Spinal cord (tissue), 10 donors: ENCODE measurements at places on chromosomes 1 and 21. TPM values are rescaled to one million over a fixed set of nuclear protein-coding genes. Genes with fewer than 3 reads are reported as not detected.
A peak's percentile ranks its signal among the peaks of the same experiment; 100 is the strongest.

Gene RGS1
- 16.9 TPM for polyA plus RNA-seq

Gene KCNT2
- 11.2 TPM for polyA plus RNA-seq

Gene ORC1
- 2.7 TPM for polyA plus RNA-seq

Gene SPRR2D
- polyA plus RNA-seq: not detected

Gene ZMYND12
- polyA plus RNA-seq: 3.1 TPM

Gene KRTAP19-1
- polyA plus RNA-seq: not detected

DNA sequence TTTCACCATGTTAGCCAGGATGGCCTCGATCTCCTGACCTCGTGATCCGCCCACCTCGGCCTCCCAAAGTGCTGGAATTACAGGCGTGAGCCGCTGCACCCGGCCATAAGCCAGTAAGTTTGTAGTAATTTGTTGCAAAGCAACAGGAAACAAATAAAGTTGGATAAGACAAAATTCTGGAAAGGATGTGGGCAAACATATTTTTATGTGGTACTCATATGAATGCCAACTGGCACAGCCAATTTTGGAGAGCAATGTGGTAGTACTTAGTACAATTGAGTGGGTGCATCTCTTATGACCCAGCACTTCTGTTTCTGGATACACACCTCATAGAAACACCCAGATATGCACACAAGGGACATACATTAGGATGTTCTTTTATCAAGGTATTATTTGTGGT lies 8.4 kb upstream of the IL12RB2 start:
- no peaks in the 10 kb centered on the region for H3K27me3 ChIP-seq
- H3K36me3 ChIP-seq: no peaks in the 10 kb centered on the region
- H3K4me1 ChIP-seq: no peaks in the 10 kb centered on the region
- no peak overlapping the region for H3K4me3 ChIP-seq

- no peak overlapping the region for H3K4me3 ChIP-seq
- H3K36me3 ChIP-seq: no peaks in the 10 kb centered on the region
- peak overlapping the region; percentile 52 for H3K27ac ChIP-seq
- no peaks in the 10 kb centered on the region for H3K4me1 ChIP-seq
Measured at GRCh38 chr1:91611483-91611917, 110.8 kb downstream of the CDC7 start.

DNA sequence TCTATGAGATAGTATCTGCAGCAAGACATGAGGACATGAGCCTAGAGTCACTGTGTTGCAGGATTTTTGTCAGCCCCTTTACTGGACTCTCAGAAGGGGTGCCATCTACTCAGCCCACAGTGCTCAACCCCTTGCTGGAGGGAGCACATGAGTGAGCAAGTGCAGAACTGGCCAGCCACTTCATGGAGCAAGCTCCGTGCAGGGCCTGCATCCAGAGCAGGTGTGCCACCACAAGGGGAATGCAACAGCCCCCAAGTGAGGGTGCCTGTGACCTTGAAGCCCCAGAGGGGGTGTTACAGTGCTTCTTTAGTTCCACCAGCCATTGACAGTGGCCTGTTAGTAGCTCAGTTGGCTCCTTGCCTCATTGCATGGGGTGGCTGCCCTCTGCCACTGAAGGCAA lies 649.7 kb downstream of the PLPP3 start:
- H3K36me3 ChIP-seq: no peaks in the 10 kb centered on the region
- no peaks in the 10 kb centered on the region for H3K27me3 ChIP-seq
- H3K27ac ChIP-seq: no peak overlapping the region
- H3K4me1 ChIP-seq: peaks cover 3% of the 10 kb centered on the region
- no peak for DNase-seq
- no peak overlapping the region for H3K4me3 ChIP-seq

- no peak overlapping the region for H3K4me3 ChIP-seq
- no peak overlapping the region for H3K27ac ChIP-seq
- H3K4me1 ChIP-seq: no peaks in the 10 kb centered on the region
Measured at GRCh38 chr1:159884296-159884695, 15.7 kb downstream of the CFAP45 start.

GRCh38 chr21:41536076-41536826 lies 28.3 kb upstream of the TMPRSS2 start:
- no peaks in the 10 kb centered on the region for H3K4me1 ChIP-seq
- no peak overlapping the region for H3K27ac ChIP-seq
- no peaks in the 10 kb centered on the region for H3K27me3 ChIP-seq
- H3K4me3 ChIP-seq: no peak overlapping the region
- no peaks in the 10 kb centered on the region for H3K36me3 ChIP-seq
- no peak for DNase-seq

GRCh38 chr1:53256511-53257453 lies 18.5 kb upstream of the MAGOH start:
- DNase-seq: peak; percentile 70
- no peaks in the 10 kb centered on the region for H3K27me3 ChIP-seq
- peaks cover 52% of the 10 kb centered on the region for H3K36me3 ChIP-seq
- no peak overlapping the region for H3K4me3 ChIP-seq

- H3K4me3 ChIP-seq: no peak overlapping the region
- no peak overlapping the region for H3K27ac ChIP-seq
- DNase-seq: no peak
- H3K4me1 ChIP-seq: peaks cover 9% of the 10 kb centered on the region
- H3K27me3 ChIP-seq: peaks cover 2% of the 10 kb centered on the region
Measured at GRCh38 chr1:40856656-40857302, 5.4 kb downstream of the CITED4 start.

DNA sequence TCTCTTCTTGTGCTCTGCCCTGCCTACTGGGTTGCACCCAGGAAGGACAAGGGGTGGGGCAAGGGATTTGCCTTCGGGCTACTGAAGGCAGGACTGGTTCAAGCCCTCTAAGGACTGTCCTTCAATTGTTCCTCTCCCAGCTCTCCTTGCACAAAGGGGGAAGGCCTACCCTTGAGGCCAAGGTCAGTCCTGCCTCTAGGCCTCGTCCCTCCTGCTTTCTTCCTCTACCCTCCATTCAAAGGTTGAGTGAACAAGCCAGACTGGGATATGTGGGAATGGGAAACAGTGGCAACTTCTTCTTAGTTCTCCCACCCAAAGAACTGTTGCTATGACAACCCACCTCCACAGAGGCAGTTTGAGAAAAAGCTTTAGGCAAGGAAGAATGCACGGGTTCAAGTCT lies 2.7 kb downstream of the LURAP1 start:
- H3K27ac ChIP-seq: no peak overlapping the region
- DNase-seq: no peak
- peaks cover 38% of the 10 kb centered on the region for H3K4me1 ChIP-seq
- H3K36me3 ChIP-seq: peaks cover 2% of the 10 kb centered on the region
- no peak overlapping the region for H3K4me3 ChIP-seq

DNA sequence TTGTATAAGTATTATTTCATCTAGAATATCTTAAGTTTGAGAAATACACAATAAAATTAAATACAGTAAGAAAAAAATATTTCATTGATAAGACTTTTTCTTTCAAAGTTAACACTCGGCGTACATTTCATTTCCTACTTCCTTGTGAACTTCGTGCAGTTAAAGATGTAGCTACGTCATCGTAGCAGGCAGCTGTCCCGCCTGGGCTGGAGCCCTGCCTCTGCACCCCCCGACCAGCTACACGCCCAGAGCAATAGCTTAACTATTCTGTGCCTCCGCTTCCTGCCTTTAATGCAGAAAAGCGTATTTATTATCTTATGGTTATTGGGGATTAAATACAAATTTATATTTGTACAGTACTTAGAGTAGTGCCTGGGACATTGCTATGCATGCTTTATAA lies 53.5 kb downstream of the CLSTN1 start:
- H3K36me3 ChIP-seq: peaks cover 22% of the 10 kb centered on the region
- no peak for DNase-seq
- H3K4me1 ChIP-seq: no peaks in the 10 kb centered on the region

- peaks cover 29% of the 10 kb centered on the region for H3K36me3 ChIP-seq
- peak overlapping the region; percentile 58 for H3K4me3 ChIP-seq
- H3K27ac ChIP-seq: peak overlapping the region; percentile 15
- DNase-seq: no peak
- H3K27me3 ChIP-seq: no peaks in the 10 kb centered on the region
Measured at GRCh38 chr1:15411593-15412137, 2.0 kb downstream of the EFHD2 start.

GRCh38 chr1:180636138-180636537 lies 4.3 kb downstream of the XPR1 start:
- DNase-seq: no peak
- H3K27ac ChIP-seq: no peak overlapping the region
- H3K4me3 ChIP-seq: no peak overlapping the region
- no peaks in the 10 kb centered on the region for H3K27me3 ChIP-seq

DNA sequence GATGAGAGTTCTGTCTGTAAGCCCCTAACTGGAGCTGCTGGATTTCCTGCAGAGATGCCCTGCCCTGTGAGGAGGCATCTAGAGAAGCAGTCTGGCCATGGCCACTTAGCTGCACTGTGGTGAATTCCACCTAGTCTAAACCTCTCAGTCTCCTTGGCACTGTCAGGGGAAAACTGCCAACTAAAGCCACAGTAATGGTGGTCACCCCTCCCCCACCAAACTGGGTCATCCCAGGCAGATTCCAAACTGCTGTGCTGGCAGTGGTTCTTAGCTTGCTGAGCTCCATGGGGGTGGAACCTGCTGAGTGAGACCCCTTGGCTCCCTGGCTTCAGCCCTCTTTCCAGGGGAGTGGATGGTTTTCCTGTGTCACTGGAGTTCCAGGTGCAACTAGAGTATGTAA lies 740.6 kb downstream of the RWDD3 start:
- DNase-seq: no peak
- H3K27ac ChIP-seq: no peak overlapping the region
- H3K4me3 ChIP-seq: no peak overlapping the region
- H3K36me3 ChIP-seq: no peaks in the 10 kb centered on the region
- no peaks in the 10 kb centered on the region for H3K4me1 ChIP-seq

GRCh38 chr1:1000357-1001056 lies 610 bp upstream of the HES4 start:
- H3K27me3 ChIP-seq: peaks cover 3% of the 10 kb centered on the region
- peak overlapping the region; percentile 99 for H3K27ac ChIP-seq

DNA sequence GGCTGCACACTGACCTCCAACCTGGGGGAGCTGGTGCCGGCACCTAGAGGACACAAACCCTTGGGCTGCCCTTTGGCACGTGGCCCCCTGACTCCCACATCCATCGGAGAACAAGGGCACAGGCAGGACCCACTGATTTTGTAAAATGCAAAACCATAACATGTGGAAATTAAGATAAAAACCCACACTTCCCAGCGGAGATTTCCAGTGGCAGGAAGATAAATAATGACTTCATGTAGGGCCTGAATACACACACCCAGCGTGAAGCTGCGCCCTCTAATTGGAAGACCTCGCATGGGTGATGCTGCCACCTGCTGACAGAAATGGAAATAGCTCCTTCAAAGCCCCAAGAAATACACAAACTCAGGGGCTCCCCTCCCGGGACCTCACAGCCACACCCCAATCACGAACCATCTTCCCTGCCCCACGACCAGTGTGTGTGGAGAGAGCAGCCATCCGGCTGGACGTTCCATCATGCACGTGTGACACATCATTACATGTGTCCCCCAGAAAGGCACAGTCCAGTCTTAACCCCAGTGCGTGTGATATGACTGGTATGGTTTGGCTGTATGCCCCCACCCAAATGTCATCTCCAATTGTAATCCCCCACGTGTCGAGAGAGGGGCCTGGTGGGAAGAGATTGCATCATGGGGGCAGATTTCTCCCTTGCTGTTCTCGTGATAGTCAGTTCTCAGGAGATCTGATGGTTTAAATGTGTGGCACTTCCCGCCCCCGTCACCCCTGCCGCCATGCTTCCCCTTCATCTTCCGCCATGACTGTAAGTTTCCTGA lies 5.7 kb upstream of the TPRG1L start:
- peaks cover 39% of the 10 kb centered on the region for H3K4me1 ChIP-seq
- H3K4me3 ChIP-seq: no peak overlapping the region
- no peak for DNase-seq
- no peak overlapping the region for H3K27ac ChIP-seq

DNA sequence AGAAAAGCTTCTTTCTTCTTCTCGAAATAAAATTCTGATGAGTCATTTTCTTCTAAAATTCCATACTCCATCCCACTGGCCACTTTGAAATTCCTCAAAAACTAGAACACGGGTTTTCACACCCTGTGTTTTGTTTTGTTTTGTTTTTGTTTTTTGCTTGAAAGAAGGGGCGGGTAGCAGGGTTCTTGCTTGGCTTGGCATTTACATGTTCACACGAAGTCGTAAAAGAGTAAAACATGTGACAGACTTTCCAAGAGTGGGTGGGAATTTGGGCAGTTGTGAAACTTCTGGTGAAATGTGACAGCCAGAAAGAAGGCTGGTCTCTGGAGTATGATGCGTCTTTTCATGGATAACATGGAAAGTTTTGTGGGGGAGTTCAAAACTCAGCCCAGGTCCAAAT lies 47.1 kb upstream of the FMN2 start:
- H3K4me1 ChIP-seq: no peaks in the 10 kb centered on the region
- H3K27ac ChIP-seq: no peak overlapping the region
- H3K27me3 ChIP-seq: no peaks in the 10 kb centered on the region
- no peak for DNase-seq
- H3K36me3 ChIP-seq: no peaks in the 10 kb centered on the region

GRCh38 chr1:228804640-228805413 lies 69.5 kb downstream of the RHOU start:
- peaks cover 4% of the 10 kb centered on the region for H3K4me1 ChIP-seq
- no peak overlapping the region for H3K27ac ChIP-seq
- no peak overlapping the region for H3K4me3 ChIP-seq
- peak; percentile 35 for DNase-seq
- H3K36me3 ChIP-seq: no peaks in the 10 kb centered on the region

GRCh38 chr21:38500073-38500472 lies 1.8 kb upstream of the ERG start:
- no peaks in the 10 kb centered on the region for H3K4me1 ChIP-seq
- DNase-seq: no peak
- no peaks in the 10 kb centered on the region for H3K36me3 ChIP-seq
- H3K27me3 ChIP-seq: no peaks in the 10 kb centered on the region
- no peak overlapping the region for H3K4me3 ChIP-seq

DNA sequence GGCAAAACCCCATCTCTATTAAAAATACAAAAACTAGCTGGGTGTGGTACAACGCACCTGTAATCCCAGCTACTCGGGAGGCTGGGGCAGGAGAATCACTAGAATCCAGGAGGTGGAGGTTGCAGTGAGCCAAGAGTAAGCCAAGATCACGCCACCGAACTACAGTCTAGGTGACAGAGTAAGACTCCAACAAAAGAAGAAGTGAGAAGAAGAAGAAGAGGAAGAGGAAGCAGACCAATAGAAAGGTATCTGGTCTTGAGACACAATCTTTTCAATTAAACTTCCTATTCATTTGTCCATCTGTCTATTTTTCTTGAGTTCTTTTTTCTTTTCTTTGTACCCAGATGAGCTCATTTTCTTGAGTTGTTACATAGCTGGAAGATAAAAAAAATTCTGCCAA lies 55.7 kb upstream of the ACADM start:
- no peak overlapping the region for H3K4me3 ChIP-seq
- H3K27ac ChIP-seq: no peak overlapping the region
- H3K36me3 ChIP-seq: no peaks in the 10 kb centered on the region
- no peaks in the 10 kb centered on the region for H3K27me3 ChIP-seq
